ENCODE measurements at places on chromosomes 13 and 19. TPM values are rescaled to one million over a fixed set of nuclear protein-coding genes. Genes with fewer than 3 reads are reported as not detected.

- ATAC-seq = no peak
Measured at GRCh38 chr19:10774893-10775292, 57.0 kb downstream of the DNM2 start.

DNA sequence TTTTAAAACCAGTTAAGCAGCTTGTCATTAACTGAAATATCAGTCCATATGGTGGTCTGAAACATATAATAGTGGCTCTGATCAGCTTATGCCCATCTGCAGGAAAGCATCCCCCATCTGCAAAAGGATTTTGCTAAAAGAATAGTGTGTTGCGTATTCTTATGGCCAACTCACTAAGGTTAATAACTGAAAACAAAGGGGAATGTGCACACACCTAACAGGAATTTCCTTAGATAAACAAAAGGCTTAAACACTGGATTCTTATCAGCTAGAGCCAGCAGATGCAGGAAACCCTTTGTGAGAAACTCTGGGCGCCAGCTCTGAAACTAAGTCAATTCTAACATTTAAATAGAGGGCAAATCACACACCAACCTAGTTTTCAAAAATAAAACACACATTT is 22.1 kb downstream of the VPS36 start:
- ATAC-seq = no peak

DNA sequence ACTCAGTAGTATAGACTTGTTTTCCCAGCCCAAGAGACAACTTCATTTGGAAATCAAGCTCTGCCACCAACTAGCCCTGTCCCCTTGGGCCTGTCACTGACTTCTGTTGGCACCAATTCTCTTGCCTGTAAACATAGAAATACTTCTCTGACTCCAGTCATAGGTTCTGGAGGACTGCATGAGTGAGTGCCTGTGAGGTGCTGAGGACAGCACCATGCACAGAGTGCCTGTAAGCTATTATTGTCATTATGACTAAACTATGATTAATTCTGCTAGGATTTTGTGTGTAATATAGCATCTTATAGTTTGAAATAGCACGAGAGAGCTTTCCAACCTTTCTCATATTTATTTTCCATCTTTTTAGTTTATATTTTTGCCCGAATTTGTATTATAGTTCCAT is 247.9 kb downstream of the MYO16 start:
- ATAC-seq = no peak

DNA sequence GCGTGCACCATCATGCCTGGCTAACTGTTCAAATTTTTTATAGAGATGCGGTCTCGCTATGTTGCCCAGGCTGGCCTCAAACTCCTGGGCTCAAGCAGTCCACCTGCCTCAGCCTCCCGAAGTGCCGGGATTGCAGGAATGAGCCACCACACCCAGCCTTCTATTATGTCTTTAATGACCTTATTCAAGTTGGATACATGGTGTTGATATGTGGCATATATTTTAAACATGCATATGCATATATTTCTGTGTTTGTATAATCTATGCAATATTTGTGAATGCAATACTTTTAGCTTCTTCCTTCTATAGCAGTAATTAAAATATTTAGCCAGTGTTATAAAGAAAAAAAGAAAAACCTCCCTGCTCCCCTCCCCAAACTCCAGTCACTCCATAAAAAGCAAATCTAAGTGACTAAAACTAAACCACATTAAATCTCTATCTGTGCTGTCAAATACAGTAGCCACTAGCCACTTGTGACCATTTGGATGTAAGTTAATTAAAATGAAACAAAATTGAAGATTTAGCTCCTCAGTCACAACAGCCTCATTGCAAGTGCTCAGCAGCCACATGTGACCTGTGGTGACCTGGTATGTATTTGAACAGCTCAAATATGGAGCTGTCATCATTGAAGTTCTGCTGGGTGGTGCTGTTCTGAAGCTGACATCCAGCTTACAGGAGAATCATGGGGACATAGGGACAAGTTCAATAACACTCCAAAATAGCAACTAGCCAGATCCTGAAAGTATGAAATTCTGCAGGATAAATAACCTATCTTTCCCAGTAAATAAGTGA is 27.4 kb downstream of the FCGBP start:
- ATAC-seq = no peak

GRCh38 chr19:30634131-30634830 is 262.1 kb downstream of the ZNF536 start:
- ATAC-seq = no peak

- peak; percentile 57 for ATAC-seq
Measured at GRCh38 chr13:110137680-110138009, 169.3 kb downstream of the COL4A1 start.

DNA sequence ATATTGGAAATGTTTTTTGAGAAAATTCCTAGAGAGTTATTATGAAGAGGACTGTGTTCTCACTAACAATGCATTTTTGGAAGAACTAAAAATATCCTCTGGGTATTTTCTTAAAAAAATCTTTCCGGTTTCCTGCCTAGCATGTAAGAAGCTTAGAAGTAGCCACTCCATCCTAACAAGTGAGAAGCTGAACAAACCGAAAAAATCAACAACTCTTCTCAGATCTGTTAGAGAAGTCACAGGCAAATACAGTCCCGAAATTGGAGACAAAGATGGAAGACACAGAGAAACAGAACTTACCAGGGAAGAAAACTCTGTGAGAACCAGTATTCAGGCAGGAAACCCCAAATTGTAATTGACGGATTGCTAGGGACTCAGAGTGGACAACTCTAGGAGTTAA is 173.0 kb downstream of the KLF12 start:
- ATAC-seq = no peak

GRCh38 chr19:21586311-21587116 is 81.1 kb downstream of the ZNF429 start:
- ATAC-seq = peak; percentile 66

GRCh38 chr13:112648101-112648500 is 41.7 kb upstream of the ATP11A start:
- ATAC-seq = no peak

DNA sequence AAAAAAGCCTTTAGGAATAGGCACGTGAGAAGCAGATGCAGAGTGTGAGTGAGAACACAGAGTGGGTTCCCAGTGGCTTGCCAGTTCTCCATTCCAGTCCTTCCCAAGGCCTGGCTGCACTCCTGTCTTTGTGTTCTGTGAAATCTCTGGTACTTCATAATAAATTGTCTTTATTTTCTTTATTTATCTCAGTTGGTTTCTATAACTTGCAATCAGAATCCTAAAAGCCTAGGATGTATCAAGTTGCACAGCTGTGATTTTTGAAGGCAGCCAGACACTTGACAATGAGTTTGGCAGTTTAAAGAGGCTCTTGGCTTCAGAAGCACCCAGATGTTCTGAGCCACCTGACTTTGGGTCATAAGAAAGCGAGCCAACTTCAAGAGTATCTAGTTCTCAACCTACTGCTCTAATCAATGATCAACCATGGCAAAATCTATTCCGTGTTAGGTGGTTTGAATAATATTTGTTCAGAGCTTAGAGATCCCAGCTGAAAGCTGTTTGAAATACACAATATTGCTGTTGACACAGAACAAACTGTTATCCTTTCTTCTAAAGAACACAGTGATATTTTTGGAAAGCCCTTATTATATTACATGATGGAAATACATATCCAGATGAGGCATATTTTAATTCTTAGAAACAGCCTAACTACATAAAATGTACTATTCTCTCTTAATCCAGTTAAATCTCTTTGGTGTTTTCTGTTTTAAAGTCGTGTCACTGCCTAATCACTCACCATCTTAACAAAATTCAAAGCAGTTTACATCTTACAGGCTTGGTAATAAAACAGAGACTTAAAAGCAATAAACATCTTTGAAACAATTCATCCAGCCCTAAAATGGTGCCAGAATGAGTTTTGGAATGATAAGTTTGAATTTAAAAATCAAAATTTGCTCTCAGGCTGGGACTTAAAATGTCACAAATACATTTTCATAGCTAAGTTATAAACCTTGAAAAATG is 483.0 kb upstream of the NBEA start:
- no peak for ATAC-seq

DNA sequence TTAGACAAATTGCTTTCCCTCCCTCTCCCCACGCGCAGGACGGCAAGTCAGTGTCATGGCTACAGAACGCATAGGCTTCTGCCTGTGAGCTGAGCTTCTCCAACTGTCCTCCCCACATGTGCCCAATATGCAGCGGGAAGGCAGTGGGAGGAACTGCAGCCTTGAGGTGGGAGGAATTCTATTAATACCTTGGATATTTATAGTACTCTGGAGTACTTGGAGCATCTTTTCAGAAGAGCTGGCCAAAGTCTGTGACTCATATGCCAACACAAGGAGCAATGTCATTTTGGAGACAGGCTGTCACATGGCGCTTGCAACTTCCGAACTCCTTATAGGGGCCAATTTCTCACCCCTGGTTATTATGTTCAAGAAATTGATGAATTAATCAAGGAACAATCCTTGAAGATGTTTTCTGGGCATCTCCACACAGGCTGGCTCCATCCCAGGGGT is 245.0 kb upstream of the SERP2 start:
- ATAC-seq = no peak

DNA sequence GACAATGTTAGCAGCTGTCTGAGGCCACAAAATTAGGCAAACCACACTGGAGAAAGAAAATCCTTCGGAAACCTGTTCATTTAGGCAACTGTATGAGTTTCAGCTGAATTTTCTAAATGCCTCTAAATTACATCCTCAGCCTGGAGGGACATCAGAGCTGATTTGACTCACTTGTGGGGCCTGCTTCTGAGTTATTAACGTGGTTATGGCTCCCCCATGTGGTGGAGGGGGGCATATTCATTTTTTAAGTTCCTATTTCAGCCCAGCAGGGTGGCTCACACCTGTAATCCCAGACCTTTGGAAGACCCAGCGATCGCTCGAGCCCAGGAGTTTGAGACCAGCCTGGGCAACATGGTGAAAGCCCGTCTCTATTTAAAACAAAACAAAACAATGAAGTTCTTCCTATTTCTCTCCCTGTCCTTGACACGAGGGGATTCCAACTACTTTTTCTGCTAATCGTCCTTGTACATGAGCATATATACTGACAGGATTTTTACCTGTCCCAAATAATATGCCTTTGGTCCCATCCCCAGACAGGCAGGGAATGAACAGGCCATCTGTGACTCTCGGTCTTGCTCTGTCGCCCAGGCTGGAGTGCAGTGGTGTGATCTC is 31.5 kb upstream of the HIF3A start:
- peak; percentile 51 for ATAC-seq

- no peak for ATAC-seq
Measured at GRCh38 chr19:10637894-10638293, 12.5 kb downstream of the SLC44A2 start.

GRCh38 chr13:110600261-110600819 is 15.0 kb upstream of the NAXD start:
- no peak for ATAC-seq

- ATAC-seq = peak; percentile 46
Measured at GRCh38 chr19:23310729-23311211, 60.6 kb upstream of the ZNF724 start.

GRCh38 chr19:54266133-54266532 is 9.1 kb upstream of the LILRB5 start:
- peak; percentile 69 for ATAC-seq

DNA sequence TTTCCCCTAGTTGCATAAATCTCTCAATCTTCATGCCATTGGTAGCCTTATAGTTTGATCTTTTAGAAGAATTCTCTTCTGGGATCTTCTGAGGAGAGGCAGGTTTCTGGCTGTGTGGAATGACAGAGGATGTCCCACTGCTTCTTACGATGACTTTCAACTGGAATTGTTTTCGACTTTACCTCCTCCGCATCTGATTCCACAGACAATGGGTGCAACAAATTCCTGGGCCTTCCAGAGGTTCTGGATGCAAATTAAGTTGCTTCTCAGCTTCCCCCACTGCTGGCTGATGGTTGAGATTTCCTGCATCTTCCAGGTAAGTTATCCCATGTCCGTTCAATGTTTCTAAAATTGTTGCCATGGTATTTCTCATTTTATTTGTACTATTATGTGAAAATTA is 142.3 kb upstream of the TSC22D1 start:
- ATAC-seq = no peak

- ATAC-seq = no peak
Measured at GRCh38 chr19:23118400-23118799, 1.6 kb downstream of the ZNF730 start.

ZNF548 gene
- 19.4 TPM for total RNA-seq

CRLF1 gene
- not detected for total RNA-seq

ZNF540 gene
- total RNA-seq = 0.58 TPM

ATXN8OS gene
- not detected for total RNA-seq

KANK3 gene
- 1.4 TPM for total RNA-seq

LGI4 gene
- total RNA-seq = not detected

ADGRE3 gene
- total RNA-seq = not detected
